ENCODE measurements at places on chromosomes 4 and X.

DNA sequence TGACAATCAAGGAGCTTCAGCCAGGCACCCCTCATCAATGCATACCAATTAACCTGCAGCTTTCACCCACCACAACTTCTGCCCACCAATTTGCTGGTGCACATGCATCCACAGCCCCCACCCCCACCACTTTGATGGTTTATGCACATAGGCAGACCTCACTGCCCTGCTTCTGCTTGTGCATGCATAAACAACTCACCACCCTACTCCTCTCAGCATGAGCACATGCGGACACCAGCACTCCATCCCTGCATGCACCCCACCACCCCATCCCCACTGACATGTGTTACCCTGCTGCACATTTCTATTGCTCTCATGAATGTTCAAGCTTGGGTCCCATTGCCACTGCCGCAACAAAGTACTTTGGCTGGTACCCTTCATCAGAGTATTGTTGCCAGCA lies 94.5 kb upstream of the GALNTL6 start:
- no peak for DNase-seq
- no peak overlapping the region for H3K27ac ChIP-seq
- no peaks in the 10 kb centered on the region for H3K27me3 ChIP-seq
- no peaks in the 10 kb centered on the region for H3K4me1 ChIP-seq
- H3K36me3 ChIP-seq, result no peaks in the 10 kb centered on the region
- H3K4me3 ChIP-seq, result no peak overlapping the region

DNA sequence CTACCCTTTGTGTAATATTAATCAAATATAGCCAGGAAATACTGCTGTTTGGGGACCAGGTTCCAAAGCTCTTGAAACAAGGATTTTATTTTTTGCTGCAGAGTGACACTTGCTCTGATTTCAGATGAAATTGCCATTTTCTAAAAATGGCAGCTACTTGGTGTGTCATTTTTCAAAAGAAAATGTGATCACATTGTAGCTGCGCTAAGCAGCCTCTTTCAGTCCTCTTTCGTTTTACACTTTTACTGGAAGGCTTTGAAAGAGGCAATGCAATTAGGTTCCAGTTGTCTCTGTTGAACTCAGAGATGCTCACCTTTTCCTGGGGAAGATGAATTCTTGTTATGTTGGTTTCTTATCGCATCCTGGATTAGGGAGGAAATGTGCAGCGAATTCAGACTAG lies 85.1 kb downstream of the CT47B1 start:
- H3K4me3 ChIP-seq, result no peak overlapping the region
- H3K4me1 ChIP-seq, result peaks cover 4% of the 10 kb centered on the region
- no peak for DNase-seq
- no peak overlapping the region for H3K27ac ChIP-seq
- H3K36me3 ChIP-seq, result no peaks in the 10 kb centered on the region
- H3K27me3 ChIP-seq, result no peaks in the 10 kb centered on the region

DNA sequence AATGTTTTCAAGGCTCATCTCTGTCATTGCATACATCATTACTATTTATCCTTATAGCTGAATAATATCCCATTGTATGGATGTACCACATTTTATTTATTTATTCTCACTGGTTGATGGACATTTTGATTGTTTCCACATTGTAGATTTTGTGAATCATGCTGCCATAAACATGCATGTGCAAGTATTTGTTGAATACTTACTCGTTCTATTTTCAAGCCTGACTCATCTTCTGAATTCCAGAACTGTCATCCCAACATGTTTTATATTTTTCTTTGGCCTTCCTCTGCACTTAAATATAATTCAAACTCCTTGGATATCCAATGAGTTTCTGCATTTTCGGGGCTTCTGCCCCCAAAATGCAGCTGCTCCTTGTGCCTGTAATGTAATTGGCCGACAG lies 77.6 kb downstream of the MXRA5 start:
- H3K27ac ChIP-seq, result no peak overlapping the region
- no peak overlapping the region for H3K4me3 ChIP-seq

DNA sequence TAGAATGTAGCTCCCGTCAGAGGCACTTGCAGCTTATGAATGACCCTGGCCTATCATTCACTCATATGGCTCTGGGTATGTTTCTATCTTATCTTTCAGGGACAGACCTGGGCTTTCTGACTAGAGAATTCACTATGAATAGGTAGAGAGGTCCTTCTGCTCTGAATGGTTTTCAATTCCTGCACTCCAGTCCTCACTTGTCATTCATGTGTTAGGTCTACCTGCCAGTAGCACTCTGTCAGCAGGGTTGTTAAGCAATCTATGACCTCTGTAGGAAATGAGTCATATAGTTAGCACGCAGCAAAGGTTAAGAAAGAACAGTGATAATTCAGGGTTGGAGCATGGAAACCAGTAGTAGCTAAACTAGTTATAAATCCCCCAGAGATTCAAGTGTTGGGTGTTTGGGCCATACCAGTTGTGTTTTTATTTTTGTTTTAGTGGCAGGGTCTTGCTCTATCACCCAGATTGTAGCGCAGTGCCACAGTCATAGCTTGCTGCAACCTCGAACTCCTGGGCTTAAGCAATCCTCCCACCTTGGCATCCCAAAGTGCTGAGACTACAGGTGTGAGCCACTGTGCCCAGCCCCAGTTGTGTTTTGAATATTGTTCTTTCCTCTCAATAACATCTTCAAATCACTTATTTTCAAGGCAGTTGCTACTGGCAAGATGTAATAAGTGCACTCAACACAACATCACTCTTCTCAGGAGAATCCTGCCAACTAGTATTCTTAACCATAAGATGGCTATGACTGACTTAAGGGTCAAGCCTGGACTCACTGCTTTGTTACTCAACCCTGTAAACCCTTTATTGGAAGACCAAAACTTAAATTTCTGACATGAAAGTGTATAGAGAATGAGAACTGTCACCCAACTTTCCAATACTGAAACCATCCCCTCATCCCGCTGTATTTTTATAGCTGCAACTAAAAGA lies 25.1 kb downstream of the ARL13A start:
- H3K27me3 ChIP-seq, result no peaks in the 10 kb centered on the region
- H3K36me3 ChIP-seq, result no peaks in the 10 kb centered on the region
- no peaks in the 10 kb centered on the region for H3K4me1 ChIP-seq

GRCh38 chr4:54961357-54961975 lies 163.9 kb downstream of the KDR start:
- no peaks in the 10 kb centered on the region for H3K4me1 ChIP-seq
- no peaks in the 10 kb centered on the region for H3K27me3 ChIP-seq
- H3K27ac ChIP-seq, result no peak overlapping the region
- no peak overlapping the region for H3K4me3 ChIP-seq

- H3K27ac ChIP-seq, result no peak overlapping the region
- H3K27me3 ChIP-seq, result no peaks in the 10 kb centered on the region
- H3K36me3 ChIP-seq, result no peaks in the 10 kb centered on the region
These were observed 15.1 kb upstream of the PIGA start for GRCh38 chrX:15350329-15350996.

DNA sequence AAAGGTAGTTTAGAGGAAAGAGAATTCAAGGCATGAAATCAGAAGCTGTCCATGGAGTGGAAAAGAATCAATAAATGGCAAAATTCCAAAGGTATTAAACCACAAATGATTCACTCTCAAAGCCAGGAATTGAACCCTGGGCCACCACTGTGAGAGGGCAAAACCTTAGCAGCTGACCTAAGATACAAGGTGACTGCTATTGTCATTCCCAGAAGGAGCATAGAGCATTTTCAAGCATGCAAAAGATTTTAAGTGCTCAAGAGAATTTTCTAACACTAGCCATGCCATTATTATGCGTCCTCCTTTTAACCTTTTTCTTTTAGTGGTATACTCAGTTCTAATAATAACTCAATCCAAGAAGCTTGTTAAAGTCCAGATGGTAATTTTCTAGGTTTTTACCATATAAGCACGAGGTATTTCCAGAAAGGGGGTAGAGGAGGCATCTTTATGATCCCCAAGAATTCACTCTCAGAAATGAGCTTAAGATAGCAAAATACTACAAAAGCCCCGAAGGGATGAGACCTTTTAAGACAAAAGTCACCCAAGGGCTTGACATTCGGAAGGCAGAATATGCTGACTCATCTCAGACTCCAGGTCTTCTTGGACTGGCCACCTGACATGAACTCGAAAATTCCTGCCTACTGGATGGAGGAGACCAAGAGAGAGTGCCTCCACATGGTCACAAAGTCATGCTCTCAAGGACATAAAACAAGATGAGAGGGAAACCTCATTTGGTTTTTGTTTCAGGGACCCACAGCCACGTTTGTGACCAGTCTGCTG lies 13.8 kb upstream of the PAGE5 start:
- no peaks in the 10 kb centered on the region for H3K36me3 ChIP-seq
- no peak overlapping the region for H3K4me3 ChIP-seq
- no peaks in the 10 kb centered on the region for H3K4me1 ChIP-seq
- H3K27me3 ChIP-seq, result no peaks in the 10 kb centered on the region
- no peak for DNase-seq

DNA sequence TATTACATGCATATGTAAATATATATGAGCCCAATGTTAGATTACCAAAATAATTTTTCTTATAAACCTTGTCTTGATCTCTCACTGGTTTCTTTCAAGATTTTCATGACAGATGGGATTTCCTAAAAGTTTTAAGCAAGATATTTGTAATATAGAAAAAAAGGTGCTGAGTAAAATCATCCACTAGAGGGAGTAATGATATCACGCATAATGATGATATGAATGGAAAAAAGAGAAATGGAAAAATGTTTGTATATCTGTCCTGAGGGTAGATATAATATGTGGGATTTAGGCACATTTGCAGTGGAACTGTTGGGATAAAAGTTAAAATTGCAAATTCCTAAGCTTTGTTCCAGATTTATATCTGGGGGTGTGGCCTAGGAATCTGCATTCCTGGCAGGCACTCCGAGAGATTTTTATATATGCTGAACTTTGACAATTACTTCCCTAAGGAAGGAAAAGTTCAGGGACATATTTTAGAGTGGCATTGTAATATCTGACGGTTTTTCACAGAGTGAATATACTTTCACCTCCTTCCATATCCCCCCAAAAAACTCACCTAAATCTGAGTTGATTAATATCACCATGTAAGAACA lies 60.5 kb downstream of the TMA16 start:
- no peaks in the 10 kb centered on the region for H3K36me3 ChIP-seq
- no peaks in the 10 kb centered on the region for H3K27me3 ChIP-seq
- H3K27ac ChIP-seq, result no peak overlapping the region
- H3K4me3 ChIP-seq, result no peak overlapping the region
- H3K4me1 ChIP-seq, result peaks cover 21% of the 10 kb centered on the region
- peak; percentile 26 for DNase-seq

DNA sequence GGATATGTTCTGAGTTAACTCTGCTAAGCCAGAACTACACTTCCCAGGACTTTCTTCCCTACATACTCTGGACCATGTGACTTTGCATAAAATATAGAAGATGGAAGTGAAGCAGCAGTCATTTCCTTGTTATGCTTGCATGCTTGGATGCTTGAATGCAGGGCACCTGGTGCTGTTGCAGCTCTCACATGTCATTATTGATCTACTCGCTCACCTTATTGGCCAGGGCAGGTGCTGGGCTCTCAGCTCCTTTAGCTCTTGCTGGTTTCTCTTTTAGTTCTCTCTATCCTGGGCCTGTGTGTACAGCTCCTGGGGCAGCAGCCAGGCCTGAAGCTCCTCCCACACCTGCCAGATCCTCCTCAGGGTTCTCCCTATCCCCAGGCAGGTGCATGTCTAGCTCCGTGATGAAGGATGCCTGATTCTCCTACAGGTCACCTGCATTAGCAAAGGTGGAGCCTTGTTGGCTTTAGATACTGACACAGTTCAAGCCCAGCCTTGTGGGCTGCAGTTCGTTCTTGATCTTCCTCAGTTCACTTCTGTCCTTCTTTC lies 53.3 kb downstream of the MED28 start:
- no peak overlapping the region for H3K27ac ChIP-seq
- no peaks in the 10 kb centered on the region for H3K27me3 ChIP-seq
- H3K4me3 ChIP-seq, result no peak overlapping the region
- H3K4me1 ChIP-seq, result no peaks in the 10 kb centered on the region
- DNase-seq, result no peak

DNA sequence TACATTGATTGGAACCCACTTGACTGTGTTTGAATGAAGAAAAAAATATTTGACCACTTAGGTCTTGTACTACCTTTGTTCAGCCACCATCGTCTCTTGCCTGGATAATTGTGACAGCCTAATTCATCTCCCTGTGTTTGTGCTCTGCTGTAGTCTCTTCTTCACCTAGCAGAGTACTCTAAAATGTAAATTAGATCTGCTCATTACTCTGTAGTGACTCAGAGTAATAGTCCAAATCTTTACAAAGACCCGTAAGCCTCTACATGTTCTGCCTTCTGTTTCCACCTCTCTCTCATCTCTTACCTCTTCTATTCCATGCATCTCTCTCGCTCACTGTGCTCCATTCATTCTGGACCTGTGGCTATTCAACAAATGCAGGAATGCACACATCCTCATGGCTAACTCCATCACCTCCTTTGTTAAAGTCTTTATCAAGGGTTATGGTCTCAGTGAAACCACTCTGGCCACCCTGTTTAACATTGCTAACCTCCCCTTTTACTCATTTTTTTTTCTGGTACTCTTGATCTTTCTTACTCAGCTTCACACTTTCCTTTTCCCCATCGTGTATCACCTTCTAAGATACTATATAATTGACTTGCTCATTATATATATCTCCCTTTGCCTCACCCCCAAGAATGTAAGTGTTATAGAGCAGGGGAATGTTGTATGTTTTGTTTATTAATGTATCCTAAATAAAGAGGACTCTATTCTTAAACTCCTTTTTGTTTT lies 98.4 kb downstream of the STIM2 start:
- DNase-seq, result no peak
- H3K36me3 ChIP-seq, result peaks cover 6% of the 10 kb centered on the region
- no peak overlapping the region for H3K27ac ChIP-seq
- peaks cover 26% of the 10 kb centered on the region for H3K4me1 ChIP-seq
- no peak overlapping the region for H3K4me3 ChIP-seq

DNA sequence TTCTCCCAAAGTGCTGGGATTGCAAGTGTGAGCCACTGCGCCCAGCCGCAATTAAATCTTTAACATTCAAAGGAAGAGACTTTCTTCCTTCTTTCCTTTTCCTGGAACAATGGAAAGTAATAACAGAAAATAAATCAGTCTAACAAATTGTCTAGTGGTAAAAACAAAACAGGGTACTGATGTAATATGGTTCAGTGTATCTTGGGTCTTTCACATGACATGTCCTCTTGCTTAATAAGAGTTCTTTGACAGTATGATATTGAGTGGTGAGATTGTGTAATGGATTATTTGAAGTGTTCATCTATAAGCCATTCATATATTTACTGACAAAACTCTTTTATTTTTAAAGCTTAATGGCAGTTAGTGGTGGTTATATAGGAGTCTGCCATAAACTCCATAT lies 256.6 kb downstream of the SPRY1 start:
- no peaks in the 10 kb centered on the region for H3K36me3 ChIP-seq
- DNase-seq, result no peak
- no peaks in the 10 kb centered on the region for H3K4me1 ChIP-seq
- H3K27ac ChIP-seq, result no peak overlapping the region

GRCh38 chrX:9518889-9519288 lies 54.0 kb downstream of the TBL1X start:
- H3K27ac ChIP-seq, result no peak overlapping the region
- no peak overlapping the region for H3K4me3 ChIP-seq
- no peaks in the 10 kb centered on the region for H3K27me3 ChIP-seq
- H3K36me3 ChIP-seq, result no peaks in the 10 kb centered on the region
- DNase-seq, result no peak

GRCh38 chrX:100648458-100649417 lies 4.7 kb downstream of the SRPX2 start:
- H3K27ac ChIP-seq, result no peak overlapping the region
- H3K27me3 ChIP-seq, result no peaks in the 10 kb centered on the region
- no peaks in the 10 kb centered on the region for H3K36me3 ChIP-seq
- DNase-seq, result no peak
- H3K4me1 ChIP-seq, result no peaks in the 10 kb centered on the region

GRCh38 chrX:134538316-134538715 lies 78.4 kb downstream of the HPRT1 start:
- no peak overlapping the region for H3K27ac ChIP-seq
- H3K4me1 ChIP-seq, result no peaks in the 10 kb centered on the region
- H3K36me3 ChIP-seq, result no peaks in the 10 kb centered on the region
- no peak overlapping the region for H3K4me3 ChIP-seq
- no peak for DNase-seq
- H3K27me3 ChIP-seq, result no peaks in the 10 kb centered on the region

Data from CD8-positive, alpha-beta memory T cell (primary cell).